ENCODE measurements at places on chromosomes 2 and 18.

GRCh38 chr2:197086500-197086899, 160.0 kb upstream of the PGAP1 start:
- DNase-seq, result no peak

DNA sequence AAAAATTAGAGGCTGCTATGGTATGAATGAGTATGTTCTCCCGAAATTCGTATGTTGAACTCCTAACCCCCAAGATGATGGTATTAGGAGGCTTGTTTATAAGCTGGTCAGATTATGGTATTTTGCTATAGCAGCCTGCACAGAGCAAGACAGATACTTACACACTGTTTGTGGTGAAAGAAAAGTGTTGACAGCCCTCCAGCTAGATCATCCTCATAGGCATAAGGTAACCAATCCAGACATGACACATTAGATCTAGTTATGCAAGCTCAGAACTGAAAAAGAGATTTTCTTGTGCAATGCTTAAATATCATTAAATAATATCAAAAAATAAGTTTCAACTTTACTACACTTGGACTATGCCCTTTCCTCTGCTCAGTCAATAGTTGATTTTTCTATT, 107.1 kb downstream of the ABCA12 start:
- DNase-seq, result no peak

- DNase-seq, result no peak
Measured at GRCh38 chr2:180524499-180524898, 455.9 kb upstream of the UBE2E3 start.

GRCh38 chr2:16210841-16211240, 270.5 kb downstream of the MYCN start:
- DNase-seq, result no peak

GRCh38 chr2:142722086-142722485, 155.4 kb upstream of the KYNU start:
- DNase-seq, result no peak

GRCh38 chr2:190526105-190526750, 8.3 kb downstream of the NEMP2 start:
- no peak for DNase-seq

DNA sequence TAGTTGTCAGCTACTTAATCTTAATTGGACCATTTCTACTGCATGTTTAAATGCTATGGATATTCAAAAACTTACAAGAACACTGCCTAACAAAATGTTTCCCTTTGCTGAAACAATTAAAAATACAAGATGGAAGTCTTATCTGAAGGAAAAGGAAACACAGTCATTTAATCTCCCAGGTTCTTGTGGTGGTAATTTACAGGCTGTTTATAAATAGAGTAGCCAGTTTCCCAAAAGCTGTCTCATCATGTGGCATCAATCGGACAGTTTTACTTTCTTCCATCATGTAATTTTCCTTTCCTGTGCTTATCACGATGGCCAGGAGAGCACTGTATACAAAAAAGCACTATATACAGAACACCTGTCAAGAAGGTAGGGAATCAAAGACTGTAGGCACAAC, 368.1 kb downstream of the ZEB2 start:
- no peak for DNase-seq

GRCh38 chr2:150174971-150175421, 312.5 kb downstream of the RND3 start:
- no peak for DNase-seq

- no peak for DNase-seq
Measured at GRCh38 chr2:133063775-133064174, 393.8 kb upstream of the LYPD1 start.

All from NCI-H1436 treated with DMSO at 0.1 percent for 48 hours (cell line).